ENCODE measurements at places on chromosomes 7 and 10.

DNA sequence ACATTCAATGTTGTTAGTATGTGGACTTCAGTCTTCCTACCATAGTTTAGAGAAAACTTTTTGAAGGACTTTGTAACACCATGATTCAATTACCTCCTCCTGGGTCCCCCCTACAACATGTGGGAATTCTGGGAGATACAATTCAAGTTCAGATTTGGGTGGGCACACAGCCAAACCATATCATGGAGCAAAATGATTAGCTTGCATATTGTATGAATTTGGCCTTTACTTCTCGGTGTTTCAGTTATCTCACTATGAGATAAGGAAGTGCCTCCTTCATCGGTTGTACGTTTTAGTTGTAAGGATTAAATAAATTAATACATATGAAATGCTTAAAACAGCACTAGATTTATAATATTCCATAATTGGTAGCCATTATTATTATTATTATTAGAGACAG is 428.7 kb downstream of the EXOC4 start:
- DNase-seq, result no peak

DNA sequence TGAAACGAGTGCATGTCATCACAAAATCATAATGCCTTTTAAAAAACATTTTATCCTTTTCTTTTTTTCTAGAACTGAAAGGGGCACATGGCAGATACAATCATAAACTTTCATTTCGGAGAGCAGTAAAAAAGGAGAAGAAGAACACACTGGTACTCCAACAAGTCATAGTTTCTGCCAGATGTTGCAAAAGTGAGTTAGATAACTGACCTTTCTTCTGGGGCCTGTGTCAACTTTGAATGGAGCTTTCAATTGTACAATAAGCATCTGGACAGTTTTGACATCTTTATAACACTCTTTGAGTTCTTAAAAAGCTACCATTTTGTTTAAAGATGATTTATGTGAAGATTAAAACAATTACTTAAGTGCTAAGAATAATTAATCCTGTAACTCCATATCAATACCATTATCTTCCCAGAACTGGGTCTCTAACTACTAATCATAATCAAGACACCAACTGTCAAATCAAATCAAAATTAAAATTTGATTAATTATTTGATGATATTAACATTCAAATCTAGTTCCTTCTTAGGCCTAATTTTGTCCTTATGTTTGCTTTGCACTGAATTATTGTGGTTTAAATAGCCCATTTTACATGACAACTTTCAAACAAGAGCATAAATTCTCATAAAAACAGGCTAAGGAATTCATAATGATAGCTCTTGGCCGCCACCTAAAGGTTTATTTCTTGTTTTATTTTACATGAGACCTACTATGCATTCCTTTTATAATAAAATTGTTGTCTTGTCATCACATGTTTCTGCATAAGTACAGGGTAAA is 19.5 kb upstream of the ITGB8 start:
- no peak for DNase-seq

DNA sequence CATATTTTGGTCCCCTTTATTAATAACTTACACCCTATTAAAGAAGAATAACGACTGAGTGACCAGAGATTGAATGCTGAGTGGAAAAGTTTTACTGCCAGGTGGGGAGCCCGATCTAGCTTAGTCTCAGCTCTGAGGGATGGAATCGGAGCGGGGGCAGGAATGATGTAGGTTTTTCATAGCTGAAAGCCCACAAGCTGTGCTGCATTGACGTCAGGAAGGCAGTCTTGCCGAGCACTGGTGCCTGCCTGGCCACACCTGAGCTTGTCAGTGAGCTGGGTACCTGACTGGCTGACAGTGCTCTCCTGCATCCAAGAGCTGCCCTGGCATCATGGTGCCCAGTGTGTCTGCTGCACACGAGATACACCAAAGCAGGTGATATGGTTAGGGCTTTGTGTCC is 34.8 kb downstream of the GRK5 start:
- DNase-seq, result no peak

GRCh38 chr7:107043921-107044346 is 571 bp upstream of the PRKAR2B start:
- no peak for DNase-seq

- no peak for DNase-seq
Observed at GRCh38 chr10:34156781-34157425, 658.2 kb downstream of the PARD3 start.

- no peak for DNase-seq
Observed at GRCh38 chr10:27558612-27559020, 54.5 kb downstream of the RAB18 start.

GRCh38 chr7:101940830-101941229 is 123.4 kb downstream of the CUX1 start:
- no peak for DNase-seq

DNA sequence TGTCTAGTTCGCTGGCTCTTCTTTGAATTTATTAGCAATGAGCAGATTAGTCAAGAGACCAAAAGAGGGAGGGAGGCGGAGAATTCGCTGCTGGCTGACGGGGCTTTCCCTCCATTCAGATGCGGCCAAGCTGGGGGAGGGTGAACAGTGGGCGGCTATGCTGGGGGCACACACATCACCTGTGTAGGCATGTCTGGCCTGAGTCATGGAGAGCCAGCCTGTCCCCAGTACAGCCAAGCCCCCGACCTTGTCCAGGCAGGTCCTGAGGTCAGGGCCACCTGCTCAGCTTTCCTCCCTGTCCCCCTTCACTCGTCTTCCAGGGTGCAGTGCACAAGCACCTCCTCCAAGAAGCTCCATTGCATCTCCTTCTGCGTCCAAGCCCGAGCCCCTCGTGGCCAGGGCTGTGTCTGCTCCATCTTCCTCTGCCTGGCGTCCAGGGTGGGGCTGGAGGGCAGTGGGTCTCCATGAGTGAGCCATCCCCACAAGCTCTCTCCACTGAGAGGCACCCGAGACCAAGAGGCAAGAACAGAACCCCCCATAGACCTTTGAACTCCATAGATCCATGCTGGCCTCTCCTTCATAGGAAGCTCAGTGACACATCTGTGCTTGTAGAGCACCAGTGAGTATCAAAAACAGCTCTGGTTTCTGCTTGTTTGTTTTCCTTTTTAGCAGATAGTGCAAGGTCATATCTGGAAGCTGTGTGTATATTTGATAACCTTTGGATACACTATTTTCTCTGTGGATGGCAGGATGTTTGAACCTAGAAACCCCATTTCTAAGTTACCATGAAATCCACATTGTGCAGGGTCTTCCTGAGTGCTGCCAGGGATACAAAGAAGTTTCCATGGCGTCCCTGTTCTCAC is 1.9 kb upstream of the DEPP1 start:
- no peak for DNase-seq

DNA sequence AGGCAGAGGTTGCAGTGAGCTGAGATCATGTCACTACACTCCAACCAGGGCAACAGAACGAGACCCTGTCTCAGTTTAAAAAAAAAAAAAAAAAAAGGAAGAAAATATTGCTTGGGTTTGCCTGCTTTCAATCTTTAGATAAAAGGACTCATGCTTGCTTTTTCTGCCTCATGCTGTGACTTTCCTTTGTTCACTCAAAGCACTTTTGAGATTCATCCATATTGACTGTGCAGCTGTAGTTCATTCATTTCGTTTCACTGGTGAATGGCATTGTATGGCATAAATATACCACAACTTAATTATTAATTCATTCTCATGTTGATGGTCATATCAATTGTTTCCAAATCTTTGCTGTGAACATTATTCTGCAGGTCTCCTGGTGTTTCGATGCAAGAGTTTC is 97.6 kb upstream of the NFE2L3 start:
- no peak for DNase-seq

DNA sequence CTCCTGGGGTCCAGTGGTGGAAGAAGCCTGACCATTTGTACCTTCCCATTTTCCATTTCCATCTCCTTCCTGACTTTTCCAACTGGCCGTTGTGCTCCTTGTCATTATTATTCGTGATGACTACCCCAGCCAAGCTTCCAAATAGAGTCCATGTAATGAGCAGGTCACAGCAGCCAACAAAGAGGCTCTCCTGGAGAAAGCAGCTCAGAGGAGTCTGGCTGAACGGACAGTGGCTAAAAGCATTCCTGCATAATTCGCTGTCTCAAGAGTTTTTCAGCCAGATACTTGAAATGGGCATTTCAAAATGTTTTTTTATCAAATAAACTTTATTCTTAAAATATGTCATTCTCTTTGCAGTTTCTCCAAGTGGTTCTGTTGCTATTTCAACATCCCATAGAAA is 458.6 kb downstream of the INHBA start:
- DNase-seq, result no peak

DNA sequence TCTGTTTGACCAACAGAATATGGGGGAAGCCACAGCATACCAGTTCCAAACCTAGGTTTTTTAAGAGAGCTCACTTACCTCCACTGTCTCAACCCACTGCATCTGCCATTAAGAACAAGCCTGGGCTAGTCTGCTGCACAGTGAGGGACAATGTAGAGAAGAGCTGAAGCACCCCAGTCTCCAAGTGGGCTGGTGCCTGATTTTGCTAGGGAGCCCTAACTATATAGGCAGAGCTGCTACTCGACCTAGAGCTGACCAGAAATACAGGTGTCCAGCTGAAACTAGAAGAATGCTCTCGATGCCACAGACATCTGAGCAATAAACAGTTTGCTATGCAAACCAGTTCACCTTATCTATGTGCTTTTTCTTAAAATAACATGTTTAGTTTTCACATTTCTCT is 106.9 kb upstream of the BET1 start:
- no peak for DNase-seq

DNA sequence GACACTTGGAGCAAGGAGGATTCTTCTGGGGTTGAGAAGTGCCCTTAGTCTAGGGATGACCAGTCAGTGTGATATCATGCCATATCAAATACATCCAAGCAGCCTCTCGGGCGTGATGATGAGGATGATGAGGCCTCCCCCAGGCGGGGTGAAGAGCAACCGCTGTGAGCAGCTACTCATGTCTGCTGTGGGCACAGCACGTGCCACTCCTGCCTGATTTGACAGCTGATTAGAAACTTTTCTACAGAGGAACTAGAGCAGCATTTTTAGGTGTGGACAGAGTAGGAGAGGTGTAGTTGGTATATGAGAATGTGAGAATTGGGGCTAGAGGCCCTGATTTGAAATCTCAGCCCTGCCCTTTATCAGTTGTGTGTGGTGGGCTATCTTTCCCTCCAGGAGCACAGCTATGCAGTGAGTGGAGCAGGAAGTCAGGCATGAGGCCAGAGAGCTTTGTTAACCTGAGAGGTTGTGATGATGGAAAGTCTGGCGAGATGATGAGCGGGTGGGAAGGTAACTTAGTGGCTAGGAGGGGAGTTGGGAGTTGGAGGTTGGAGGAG is 49.6 kb upstream of the COBL start:
- DNase-seq, result no peak

- no peak for DNase-seq
Observed at GRCh38 chr7:42621543-42622219, 290.2 kb downstream of the C7orf25 start.

GRCh38 chr7:113774182-113774807 is 144.5 kb downstream of the PPP1R3A start:
- no peak for DNase-seq

- no peak for DNase-seq
Observed at GRCh38 chr10:29722777-29723176, 88.0 kb upstream of the SVIL start.

- DNase-seq, result no peak
Observed at GRCh38 chr7:23449941-23450340, 20.4 kb downstream of the IGF2BP3 start.

- DNase-seq, result no peak
Observed at GRCh38 chr10:60141896-60142559, 235.7 kb upstream of the CCDC6 start.

Data from stimulated activated CD8-positive, alpha-beta memory T cell treated with anti-CD3 and anti-CD28 coated beads, Interleukin-15, amount 100 ng/mL, for 48 hours (primary cell).